ENCODE measurements at places on chromosomes 2 and 18.

GRCh38 chr2:54422072-54422581, 34.0 kb upstream of the SPTBN1 start:
- no peak for DNase-seq

DNA sequence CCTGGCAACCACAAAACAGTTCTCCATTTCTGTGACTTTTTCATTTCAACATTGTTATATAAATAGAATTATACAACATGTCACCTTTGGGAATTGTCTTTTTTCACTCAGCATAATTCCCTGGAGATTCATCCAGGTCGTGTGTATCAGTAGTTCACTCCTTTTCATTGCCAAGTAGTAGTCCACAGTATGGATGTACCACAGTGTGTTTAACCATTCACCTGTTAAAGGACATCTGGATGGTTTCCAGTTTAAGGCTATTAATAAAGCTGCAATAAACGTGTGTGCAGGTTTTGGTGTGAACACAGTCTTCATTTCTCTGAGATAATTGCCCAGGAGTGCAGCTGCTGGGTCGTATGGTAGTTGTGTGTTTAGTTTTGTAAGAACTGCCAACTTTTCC, 35.7 kb downstream of the COPS7B start:
- no peak for DNase-seq

- DNase-seq = peak; percentile 55
These were observed 3.5 kb downstream of the NDUFA10 start for GRCh38 chr2:240021488-240022104.

- DNase-seq = no peak
These were observed 47.2 kb downstream of the WDR33 start for GRCh38 chr2:127763776-127764175.

- no peak for DNase-seq
These were observed 52.8 kb upstream of the RMDN2 start for GRCh38 chr2:37872192-37872750.

GRCh38 chr18:51074605-51075004, 44.6 kb downstream of the SMAD4 start:
- no peak for DNase-seq

- no peak for DNase-seq
These were observed 562.4 kb downstream of the RNF144A start for GRCh38 chr2:7479603-7480002.

- DNase-seq = no peak
These were observed 71.1 kb upstream of the GULP1 start for GRCh38 chr2:188220535-188220934.

GRCh38 chr2:240594511-240595380, 8.2 kb downstream of the CAPN10 start:
- no peak for DNase-seq

DNA sequence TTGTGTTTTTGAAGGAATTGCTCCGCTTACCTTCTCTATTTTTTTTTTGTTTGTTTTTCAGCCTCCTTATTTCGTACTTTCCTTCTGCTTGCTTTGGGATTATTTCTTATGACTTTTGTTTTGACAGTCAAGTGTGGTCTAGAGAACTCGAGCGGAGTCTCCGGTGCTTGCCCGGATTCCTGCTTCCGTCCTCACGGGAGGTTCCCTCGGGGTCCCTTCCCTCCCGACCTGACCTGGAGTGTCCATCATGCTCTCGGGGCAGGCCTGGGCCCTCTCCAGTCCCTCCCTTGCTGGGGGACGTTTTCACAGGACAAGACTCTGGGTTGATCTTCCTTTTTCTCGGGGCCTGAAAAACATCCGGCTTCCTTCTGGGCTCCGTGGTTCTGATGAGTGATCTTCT, 45.9 kb downstream of the CTDP1 start:
- DNase-seq = no peak

- no peak for DNase-seq
These were observed 117.1 kb upstream of the BOD1L2 start for GRCh38 chr18:57029761-57030160.

DNA sequence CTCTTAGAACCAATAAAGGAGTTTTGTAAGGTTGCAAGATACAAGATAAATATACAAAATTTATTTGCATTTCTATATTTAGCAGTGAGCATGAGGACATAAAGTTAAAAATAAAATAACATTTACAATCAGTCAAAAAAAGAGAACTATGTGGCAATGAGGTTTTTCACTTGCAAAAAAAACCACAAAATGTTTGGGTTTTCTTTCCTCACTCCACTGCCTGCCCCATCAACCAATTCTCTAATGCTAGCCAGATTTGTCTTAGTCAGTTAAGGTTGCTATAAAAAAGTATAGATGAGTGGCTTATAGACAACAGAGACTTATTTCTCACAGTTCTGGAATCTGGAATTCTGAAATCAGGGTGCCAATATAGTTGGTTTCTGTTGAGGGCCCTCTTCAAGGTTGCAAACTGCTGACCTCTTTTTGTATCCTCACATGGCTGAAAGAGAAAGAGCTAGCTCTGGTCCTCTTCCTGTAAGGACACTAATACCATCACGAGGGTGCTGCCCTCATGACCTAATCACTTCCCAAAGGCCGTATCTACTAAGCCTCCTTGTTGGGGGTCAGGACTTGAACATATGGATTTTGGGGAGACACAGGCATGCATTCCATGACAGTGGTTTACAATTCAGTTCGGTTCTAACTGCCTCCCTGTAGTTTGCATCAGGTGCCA, 566.2 kb downstream of the GALR1 start:
- no peak for DNase-seq

DNA sequence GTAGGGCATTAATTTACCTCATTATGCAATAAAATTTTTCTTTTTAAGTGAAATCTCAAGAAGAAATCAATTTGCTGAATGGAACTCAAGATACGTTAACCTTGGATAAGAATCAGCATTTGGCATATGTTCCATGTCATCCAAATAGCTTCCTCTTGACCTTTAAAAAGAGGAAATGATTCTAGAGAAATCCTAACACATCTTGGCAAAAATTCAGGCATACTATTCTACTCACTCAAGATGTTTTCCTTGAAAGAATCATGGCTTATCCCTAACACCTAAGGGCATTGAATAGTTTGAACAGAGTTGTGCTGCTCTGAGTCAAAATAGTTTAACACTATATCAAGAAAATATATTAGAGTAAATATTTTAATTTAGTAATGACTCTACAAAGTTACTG, 678.0 kb downstream of the EPHA4 start:
- no peak for DNase-seq

- no peak for DNase-seq
These were observed 284.6 kb downstream of the TXNL1 start for GRCh38 chr18:56353663-56354260.

DNA sequence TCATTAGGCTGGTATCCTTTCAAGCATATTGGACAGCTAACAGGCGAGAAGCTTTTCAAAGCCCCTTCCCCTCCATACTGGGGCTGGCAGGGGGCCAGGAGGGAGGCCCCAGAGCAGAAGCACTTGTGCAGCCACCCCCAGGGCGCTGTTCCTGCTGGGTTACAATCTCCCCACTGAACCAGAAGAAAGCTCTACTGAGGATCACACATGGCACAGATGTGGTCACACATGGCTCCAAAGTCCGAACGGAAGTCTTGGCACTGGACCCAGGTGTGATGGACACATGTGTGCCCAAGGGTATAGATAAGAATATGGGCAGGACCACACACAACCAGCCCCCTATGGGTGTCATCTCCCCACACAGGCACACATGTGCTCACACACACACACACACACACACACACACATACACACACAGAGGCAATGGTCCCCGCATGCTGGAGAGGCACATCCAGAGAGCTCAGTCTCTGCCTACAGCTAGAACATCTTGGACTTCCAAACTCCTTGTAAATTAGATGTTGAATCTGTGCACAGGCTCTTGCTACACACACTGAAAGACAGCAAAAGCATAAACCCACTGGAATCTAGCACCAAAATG, 56.4 kb downstream of the TTC32 start:
- DNase-seq = no peak

DNA sequence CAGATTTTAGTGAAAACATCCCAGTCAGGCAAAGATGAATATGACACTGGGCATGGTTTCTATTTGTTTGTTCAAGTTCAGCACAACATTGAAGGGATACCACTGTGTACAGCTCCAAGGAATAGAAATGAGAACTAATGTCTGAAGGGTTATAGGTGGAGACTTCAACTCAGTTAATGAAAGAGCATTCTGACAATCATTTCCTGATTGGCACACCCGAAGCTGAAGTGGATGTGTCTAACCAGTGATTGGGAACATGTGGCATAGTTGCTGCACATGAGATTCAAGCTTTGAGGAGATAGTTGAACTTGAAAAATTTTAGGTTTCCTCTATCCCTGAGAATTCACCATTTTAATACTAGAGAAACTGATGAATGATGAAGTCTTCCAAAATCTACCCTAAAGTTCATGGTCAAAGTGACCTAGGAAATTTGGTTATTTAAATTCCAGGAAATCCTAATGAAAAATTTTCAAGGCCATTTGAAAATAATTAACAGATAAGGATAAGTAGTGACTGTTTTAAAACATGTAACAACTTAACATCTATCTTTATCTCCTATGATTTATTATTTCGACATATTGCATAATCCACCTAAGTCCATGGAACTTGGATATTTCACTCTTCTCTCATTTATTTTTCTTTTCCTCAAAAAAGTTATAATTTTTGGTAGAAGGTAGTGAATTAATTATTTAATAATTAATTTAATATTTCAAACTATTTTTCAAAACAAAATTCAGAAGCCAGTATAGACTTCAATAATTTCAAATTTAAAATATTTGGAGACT, 38.0 kb downstream of the SLC9A4 start:
- no peak for DNase-seq

GRCh38 chr2:226491112-226491511, 308.5 kb downstream of the IRS1 start:
- no peak for DNase-seq

- no peak for DNase-seq
These were observed 149.4 kb upstream of the NDUFV2 start for GRCh38 chr18:8952769-8953760.

DNA sequence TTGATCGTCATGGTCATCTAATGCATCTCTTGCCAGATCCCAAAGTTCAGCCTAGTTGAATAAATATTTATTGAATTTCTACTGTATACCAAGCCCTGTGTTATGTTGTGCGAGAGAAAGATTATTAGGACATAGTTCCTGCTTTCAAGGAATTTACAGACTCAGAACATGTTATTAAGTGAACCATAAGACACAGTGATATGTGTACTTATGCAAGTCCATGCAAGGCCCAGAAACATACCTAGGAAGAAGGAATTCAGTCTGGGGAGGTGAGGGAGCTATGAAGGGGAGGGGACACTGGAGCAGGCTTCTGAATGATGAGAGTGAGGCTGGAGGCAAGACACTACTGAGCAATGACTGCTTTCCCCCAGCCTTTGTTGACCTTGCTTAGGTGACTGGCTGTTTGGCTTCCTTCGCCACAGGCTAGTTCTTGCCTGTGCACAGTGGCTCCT, 81.4 kb downstream of the ACAA2 start:
- DNase-seq = no peak

DNA sequence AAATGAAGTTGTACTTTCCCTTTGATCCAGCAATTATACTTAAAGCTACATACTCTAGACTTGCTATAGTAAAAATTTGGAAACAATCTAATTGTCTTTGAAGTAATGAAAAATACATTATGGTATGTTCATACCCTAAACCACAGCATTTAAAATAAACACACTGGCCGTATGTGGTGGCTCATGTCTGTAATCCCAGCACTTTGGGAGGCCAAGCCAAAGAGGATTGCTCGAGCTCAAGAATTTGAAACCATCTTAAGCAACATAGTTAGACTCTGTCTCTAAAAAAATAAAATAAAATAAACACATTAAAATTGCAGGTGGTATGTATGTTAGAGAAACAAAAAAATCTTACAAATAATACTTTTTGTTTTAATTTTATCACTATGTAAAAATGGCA, 208.1 kb upstream of the KLHL14 start:
- DNase-seq = no peak

DNA sequence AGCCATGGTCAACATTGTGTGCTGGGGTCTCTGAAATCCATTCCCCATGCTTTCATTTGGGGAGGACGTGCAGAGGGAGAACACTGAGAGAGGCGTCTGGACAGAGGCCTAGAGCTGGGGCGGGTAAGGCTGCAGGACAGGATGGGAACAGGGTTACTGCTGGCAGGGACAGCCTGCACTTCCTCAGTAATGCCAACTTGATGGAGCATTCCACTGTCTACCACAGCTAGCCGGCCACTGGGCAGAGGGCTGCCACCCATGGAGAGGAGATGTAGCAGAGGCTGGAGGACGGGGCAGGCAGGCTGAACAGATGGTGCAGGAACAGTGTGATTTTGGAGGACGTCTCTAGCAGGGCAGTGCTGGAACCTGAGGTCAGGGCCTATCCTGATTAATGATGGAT, 29.3 kb downstream of the MRPL33 start:
- DNase-seq = no peak

DNA sequence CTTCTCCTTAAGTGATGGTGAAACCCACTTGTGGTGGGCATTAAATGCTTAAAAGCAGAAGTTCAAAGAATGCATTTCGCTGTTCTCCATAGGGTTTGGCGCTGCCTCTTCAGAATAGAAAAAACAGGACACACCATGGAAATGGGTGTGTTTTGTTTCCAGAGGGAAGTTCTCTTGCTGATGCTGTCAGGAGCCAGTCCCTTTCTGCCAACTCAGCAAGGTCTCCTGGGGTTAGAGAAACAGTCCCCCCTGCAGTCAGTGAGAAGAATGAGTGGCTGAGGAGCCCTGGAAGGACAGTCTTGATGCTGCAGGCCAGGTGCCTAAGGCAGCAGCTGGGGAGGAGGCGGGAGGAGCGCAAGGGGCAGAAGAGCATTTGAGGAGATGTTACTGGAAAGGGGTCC, 37.8 kb upstream of the ASAP2 start:
- DNase-seq = no peak

- DNase-seq = no peak
These were observed 273.7 kb downstream of the NOL4 start for GRCh38 chr18:33951031-33951430.

GRCh38 chr2:129118296-129118695, 799.6 kb upstream of the HS6ST1 start:
- no peak for DNase-seq

DNA sequence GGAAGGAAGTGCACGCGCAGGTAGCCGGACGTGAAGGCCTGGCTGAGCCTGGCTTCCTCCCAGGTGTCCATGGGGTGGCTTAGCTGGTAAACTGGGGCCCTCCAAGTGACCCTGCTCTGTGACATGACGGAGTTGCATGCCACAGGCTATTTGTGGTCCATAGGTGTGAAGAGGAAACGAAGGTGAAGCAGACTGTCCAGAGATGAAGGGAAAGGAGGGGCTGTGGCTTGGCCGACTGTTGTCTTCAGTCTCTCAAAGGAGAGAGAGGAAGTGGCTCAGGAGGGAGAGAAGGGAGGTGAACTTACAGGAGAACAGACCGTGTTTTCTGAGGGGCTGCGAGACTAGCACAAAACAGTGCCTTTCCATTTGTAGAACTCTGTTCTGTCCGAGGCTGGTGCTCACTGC, 19.3 kb downstream of the INPP5D start:
- no peak for DNase-seq

DNA sequence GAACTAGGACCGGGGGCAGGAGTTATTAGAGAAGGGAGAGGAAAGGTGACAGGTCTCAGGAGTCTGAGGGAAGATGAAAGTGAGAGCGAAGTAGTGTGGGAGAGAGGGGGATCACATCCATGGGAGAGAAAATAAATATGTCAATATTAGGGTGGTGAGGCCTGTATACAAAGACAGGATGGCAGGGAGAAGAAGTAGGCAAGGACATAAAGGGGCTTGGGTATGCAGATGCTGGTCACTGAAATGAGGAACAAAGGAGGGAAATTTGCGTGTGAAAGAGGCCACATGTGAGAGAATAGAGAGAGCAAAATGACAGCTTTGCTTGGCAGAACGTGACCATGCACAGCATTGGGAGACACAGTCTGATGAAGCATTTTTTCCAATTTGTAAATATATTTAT, 13.6 kb downstream of the METAP1D start:
- no peak for DNase-seq

Measured in stimulated activated CD4-positive, alpha-beta T cell treated with anti-CD3 and anti-CD28 coated beads, Interleukin-4, amount 100 ng/mL, for 4 hours (primary cell).